ENCODE measurements at places on chromosomes 6 and 20.

GRCh38 chr20:36883977-36884535 is 8.1 kb downstream of the TLDC2 start:
- DNase-seq, result no peak

DNA sequence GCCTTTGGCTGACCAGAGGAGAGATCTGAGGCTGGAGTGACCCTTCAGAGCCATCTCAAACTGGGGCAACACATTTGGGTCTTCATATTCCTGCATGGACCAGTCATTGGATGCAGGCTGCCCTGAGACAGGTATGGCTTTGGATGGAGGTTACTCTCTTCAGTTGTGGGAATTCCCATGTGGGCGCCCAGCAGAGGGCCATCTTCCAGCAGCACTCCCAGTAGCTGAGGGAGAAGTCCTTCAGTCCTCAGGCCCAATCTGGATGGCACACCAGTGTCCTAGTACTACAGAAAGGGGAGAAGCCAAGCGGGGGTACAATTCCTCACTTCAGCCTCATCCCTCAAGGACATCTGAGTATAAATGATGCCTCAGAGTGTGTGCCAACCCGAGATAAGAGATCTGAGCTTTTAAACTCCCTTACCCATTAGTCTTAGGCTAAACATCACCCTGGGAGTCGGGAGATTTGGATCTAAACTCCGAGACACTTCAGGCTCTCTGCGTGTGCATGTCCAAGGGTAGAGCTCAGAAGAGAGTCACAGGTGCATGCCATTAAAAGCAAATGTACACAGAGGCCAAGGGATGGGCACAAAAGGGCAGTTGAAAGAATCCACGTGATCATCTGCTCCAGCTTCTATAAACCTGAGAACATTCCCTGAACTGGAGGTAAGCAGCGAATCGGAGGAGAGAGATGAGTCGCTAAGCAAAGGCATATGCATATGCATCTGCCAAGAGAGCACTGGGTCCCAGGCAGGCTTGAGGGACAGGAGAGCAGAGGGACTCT is 204.6 kb downstream of the CD83 start:
- DNase-seq, result no peak

- no peak for DNase-seq
These were observed 3.7 kb downstream of the MOCS1 start for GRCh38 chr6:39930540-39930939.

DNA sequence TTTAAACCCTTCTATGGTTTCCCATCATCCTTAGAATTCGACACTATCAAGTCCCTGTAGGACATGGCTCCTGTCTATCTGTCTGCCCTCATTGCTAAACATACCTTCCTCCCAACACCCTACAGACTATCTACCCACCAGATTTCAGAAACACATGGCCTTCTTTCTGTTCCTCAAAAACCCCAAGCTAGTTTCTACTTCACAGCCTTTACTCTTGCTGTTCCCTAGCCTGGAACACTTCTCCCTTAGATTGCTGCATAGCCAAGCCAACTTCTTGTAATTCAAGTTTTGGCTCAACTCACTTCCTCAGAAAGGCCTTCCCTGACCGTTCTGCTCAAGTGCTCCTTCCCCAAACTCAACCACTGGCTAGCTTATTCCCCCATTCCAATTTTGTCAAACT is 156.2 kb downstream of the BTBD9 start:
- no peak for DNase-seq

- no peak for DNase-seq
These were observed 119.3 kb downstream of the QRSL1 start for GRCh38 chr6:106748547-106749207.

- no peak for DNase-seq
These were observed 104.1 kb downstream of the ZFP64 start for GRCh38 chr20:52087471-52087870.

- DNase-seq, result no peak
These were observed 84.9 kb downstream of the CDC5L start for GRCh38 chr6:44472250-44472945.

- no peak for DNase-seq
These were observed 125.3 kb upstream of the PLCB4 start for GRCh38 chr20:8943631-8944030.

GRCh38 chr6:127121637-127121960 is 3.1 kb downstream of the RSPO3 start:
- DNase-seq, result no peak

GRCh38 chr6:140897804-140898573 is 1234.7 kb upstream of the GJE1 start:
- DNase-seq, result no peak

- DNase-seq, result no peak
These were observed 351.9 kb upstream of the PRND start for GRCh38 chr20:4369798-4370124.

GRCh38 chr20:58010666-58011065 is 217.8 kb downstream of the ANKRD60 start:
- DNase-seq, result no peak

- no peak for DNase-seq
These were observed 618.8 kb upstream of the POU3F2 start for GRCh38 chr6:98215531-98215930.

GRCh38 chr6:126873351-126873750 is 245.1 kb upstream of the RSPO3 start:
- no peak for DNase-seq

DNA sequence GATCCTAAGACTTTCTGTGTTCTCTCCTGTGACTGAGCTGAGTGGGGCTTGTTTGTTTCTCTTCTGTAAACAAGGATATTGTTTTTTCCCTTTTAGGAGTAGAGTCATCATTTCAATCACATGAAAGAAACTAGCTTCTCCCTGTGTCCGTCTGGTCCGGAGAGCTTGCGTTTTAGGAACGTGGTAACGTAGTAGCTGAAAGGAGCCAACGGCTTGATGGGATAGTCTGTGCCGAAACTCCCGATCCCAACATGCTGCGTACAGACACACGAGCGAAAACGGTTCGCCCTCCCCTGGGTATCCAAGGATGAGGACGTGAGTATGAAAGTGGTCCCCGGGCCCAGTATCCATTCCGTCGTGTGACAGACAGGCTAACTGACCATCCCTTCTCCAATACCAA is 146.5 kb downstream of the ZMYND8 start:
- no peak for DNase-seq

- no peak for DNase-seq
These were observed 180.5 kb downstream of the ADAT2 start for GRCh38 chr6:143270026-143270425.

GRCh38 chr20:59625214-59625922 is 21.0 kb downstream of the PHACTR3 start:
- DNase-seq, result no peak

DNA sequence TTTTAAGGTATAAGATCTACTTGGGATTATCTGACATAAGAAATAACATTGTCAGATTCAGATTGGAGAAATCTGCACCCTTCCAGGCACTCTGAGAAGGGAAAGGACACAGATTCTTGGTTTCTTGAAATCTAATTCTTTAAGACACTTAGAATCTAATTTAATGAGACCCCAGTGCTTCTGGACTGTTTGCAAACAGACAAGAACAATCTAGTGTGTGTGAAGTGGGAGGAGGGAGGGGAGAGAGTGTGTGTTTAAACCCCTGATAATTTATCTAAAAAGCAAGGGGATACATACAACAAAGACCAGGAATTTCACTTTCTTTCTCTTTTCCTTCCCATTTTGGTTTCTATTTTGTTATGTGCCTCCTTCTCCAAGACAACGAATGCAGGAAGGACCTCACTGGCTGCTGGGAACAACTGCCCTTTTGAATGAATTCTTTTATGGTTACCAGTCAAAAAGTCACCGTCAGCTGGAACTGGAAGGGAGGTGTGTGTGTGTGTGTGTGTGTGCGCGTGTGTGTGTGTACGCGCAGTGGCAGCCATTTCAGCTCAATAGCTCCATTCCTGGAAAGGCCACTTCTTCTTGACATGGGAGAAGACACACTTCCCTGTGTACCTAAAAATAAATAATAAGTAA is 129.4 kb downstream of the BCAS1 start:
- peak; percentile 25 for DNase-seq

- no peak for DNase-seq
These were observed 40.3 kb downstream of the STX11 start for GRCh38 chr6:144190593-144190992.

GRCh38 chr20:47204008-47204849 is 152.3 kb downstream of the ZMYND8 start:
- DNase-seq, result no peak

DNA sequence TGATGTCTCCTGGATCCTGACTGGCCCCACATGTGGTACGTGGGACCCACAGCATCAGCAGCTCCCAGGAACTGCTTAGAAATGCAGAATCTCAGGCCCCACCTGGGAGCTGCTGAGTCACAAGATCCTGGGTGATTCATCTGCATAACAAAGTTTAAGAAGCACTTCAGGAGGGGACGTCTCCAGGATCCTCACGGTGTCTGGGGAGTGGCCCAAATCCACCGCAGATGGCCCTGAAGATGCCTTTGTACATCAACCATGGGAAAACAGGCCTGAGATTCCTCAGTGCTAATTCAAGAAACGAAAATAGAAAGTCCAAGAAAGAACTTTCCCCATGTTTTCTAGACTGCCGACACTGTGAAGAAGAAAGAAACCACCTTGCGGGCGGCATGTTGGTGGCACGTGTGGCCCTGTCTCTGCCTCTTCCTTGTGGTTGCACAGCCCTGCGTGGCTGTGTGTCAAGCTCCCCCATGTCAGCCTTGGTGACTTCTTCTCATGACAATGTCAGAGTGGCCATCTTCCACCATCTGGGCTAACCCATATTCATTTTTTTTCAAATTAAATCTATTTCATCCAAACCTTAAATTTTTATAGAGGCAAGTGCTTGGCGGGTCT is 26.1 kb downstream of the RRBP1 start:
- DNase-seq, result no peak

- no peak for DNase-seq
These were observed 53.5 kb downstream of the TCP11 start for GRCh38 chr6:35087361-35088280.

- DNase-seq, result no peak
These were observed 164.8 kb upstream of the BMP5 start for GRCh38 chr6:56040223-56040622.

- DNase-seq, result no peak
These were observed 198.0 kb downstream of the RNF144B start for GRCh38 chr6:18585032-18585573.

DNA sequence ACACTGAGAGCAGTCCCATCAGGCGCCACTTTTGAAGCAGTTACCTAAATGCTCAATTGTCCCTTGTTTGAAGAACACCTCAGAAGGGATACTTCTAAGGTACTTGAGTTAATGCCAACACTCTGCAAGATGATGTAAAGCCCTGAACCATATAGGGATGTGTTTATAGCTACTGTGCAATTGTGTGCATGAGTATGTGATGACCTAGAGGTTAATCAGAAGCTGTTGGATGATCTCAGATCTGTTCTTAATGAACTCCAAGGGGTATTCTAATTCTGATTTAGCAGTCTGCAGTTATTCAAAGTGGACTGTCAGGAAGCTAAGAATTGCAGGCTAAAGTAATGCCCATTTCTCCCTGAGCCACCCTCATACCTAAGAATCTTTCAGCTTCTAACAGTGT is 158.3 kb downstream of the TMEM242 start:
- DNase-seq, result no peak

- no peak for DNase-seq
These were observed 195.4 kb downstream of the TBX18 start for GRCh38 chr6:84568971-84569370.

DNA sequence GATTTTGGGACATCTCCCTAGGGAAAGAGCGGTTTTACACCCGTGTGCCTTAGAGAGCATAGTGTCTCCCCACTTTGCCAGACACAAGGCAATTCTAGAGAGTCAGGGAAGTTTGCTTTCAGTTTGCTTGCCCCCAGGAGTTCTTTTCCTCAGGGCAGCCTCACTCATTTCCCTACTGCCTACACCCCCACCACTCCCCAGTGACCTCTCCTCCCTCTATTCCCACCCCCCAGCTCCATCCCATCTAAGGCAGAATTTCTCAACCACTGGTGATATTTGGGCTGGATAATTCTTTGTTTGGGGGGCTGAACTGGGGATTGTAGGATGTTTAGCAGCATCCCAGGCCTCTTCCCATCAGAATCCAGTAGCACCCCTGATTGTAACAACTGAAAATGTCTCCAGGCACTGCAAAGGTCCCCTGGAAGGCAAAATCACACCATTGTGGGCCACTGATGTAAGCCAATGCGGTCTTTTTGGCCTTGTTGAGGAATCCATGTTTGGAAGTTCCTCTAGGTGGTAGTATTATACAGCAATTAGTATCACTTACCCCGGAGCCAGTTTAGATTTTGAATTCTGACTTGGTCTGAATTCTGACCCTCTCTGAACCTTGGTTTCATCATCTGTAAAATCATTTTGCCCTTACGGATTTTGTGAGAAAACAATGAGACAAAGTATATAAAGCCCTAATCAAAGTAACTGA is 1.3 kb downstream of the EPPIN start:
- DNase-seq, result no peak

- no peak for DNase-seq
These were observed 55.4 kb downstream of the MRPL14 start for GRCh38 chr6:44071670-44072451.

DNA sequence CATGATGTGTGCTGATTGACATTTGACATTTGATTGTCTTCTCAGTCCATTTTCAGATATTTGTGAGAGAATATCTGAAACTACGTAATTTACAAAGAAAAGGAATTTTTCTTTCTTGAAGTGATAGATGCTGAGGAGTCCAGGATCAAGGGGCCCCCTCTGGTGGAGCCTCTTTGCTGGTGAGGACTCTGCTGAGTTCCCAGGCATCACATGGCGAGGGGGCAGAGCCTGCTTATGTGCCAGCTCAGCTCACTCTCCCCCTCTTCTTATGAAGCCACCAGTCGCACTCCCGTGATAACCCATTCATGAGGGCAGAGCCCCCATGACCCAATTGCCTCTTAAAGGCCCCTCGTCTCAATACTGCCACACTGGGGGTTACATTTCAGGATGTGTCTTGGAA is 91.3 kb downstream of the RPP40 start:
- DNase-seq, result no peak

Measured in nephron progenitor cell (in vitro differentiated cells).